ENCODE measurements at places on chromosomes 16 and 17.

DNA sequence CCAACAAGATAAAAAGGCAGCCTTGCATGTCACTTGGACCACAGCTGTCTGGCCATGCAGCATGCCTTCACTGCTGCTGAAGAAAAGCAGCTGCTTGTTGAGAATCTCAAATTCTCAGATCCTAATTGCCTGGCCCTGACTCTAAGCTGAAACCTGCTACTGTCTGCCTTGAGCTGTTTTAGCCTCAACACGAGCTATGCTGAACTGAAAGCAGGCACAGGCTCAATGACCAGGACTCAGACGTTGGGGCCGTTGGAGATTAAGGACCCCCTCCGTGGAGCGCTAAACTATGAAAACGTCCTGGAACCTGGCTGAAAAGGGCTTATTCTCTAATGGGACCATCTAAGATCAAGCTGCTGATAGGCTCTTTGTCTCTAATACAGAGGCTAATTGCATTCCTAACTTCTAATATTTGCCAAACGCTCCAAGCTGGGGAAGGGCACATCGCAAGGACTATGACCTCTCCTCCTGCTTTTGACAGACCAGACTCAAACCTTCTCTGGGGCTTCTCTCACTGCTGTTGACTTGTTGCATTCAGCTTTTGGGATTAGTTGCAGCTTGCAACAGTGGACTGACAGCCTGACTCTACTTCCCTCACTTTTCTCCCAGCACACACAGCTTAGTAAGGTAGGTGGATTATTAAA lies 4.6 kb upstream of the PLK1 start:
- no peak for DNase-seq

DNA sequence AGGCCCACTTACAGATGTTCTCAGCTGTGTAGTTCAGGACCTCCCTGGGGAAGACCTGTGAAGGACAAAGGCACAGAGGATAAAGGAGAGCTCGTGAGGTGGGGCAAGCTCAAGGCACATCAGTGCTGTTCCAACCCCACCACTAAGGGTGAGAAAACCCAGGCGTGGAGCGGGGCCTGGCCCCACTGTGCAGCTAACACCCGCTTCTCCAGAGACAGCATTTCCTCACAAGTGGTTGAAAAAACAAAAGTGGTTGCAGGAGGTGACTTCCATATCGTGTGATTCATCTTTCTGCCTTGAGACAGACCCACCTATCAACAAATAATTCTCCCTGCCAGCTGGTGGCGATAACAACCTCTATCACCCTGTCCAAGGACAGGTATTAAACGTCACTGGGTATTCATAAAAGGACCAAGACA lies 30.0 kb downstream of the SNN start:
- DNase-seq: no peak

GRCh38 chr16:66802159-66802558 lies 775 bp upstream of the TERB1 start:
- DNase-seq: no peak

GRCh38 chr16:20901436-20902112 lies 1.0 kb downstream of the LYRM1 start:
- no peak for DNase-seq

DNA sequence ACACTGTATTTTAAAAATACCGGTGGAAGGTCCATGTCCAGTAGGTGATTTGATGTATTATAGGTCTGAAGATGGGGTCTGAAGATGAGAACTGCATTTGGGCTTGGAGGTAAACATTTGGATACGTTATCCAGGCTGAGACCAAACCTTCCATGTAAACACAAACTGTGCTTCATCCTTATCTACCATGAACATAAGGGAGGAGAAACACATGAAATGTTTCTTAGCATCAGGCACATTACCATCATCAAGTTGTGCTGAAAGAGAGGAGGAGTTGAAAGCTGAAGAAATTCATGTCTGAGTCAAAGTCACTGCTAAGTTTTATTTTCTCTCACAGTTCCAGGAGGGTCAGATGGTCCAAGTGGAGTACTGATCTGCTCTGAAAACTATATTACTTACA lies 11.4 kb downstream of the SF3B3 start:
- no peak for DNase-seq

GRCh38 chr17:75024686-75025397 lies 12.4 kb downstream of the MRPL58 start:
- DNase-seq: no peak

DNA sequence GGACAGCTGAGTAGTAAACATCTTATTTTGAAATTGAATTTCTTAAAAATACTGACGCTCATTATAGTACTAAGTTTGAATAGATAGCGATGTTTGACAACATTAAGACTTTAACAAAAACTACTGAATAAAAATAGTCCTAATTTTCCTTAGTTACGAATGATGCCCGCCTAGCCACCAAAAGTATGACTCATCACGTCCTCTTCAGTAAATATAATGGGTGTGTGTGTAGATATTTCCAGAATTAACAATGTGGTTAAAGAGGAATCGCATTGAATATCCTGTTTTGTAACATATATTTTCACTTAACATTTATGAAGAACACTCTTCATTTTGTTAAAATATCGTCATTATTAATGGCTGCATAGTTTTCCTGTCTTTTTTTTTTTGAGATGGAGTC lies 187.6 kb downstream of the MYO1D start:
- DNase-seq: no peak

- DNase-seq: no peak
Measured at GRCh38 chr16:68249371-68249770, 4.2 kb downstream of the PLA2G15 start.

GRCh38 chr16:29857133-29857760 lies 5.8 kb downstream of the CDIPT start:
- DNase-seq: no peak

DNA sequence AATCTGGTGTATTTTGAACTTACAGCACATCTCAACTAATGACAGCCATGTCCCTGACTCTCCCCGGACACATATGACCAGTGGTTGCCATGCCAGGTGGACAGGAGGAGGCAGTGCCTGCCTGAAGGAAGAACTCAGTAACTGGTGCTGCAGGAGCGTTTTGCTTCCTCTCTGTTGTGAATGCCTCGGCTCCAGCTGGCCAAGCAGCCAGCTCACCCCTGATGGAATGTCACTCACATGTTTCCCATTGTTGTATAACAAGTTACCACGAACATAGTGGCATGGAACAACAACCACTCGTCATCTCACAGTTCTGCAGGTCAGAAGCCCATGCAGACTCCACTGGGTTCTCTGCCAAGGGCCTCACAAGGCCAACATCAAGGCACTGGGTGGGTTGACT lies 20.1 kb upstream of the IRF8 start:
- DNase-seq: no peak

GRCh38 chr17:6591599-6592158 lies 35.3 kb upstream of the PITPNM3 start:
- no peak for DNase-seq

- DNase-seq: no peak
Measured at GRCh38 chr16:8512941-8513624, 77.2 kb downstream of the TMEM114 start.

DNA sequence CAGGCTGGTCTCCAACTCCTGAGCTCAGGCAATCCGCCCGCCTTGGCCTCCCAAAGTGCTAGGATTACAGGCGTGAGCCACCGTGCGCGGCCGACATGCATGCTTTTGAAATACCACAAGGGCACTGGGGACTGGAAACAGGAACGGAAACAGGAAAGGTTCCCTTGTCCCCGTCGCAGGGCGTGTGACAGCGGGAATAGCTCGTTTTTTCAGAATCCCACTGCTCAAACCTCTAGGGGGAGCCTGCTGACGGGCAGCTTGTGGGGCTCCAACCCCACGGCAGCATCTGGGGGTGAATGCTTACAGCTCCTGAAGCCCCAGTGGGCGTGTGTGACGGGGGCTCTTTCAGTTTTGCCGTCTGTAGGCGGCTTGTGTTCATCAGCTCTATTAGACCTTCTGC lies 18.8 kb upstream of the ASGR2 start:
- no peak for DNase-seq

GRCh38 chr17:17535957-17536356 lies 39.8 kb upstream of the RASD1 start:
- no peak for DNase-seq

GRCh38 chr17:42459256-42459800 lies 650 bp downstream of the ATP6V0A1 start:
- no peak for DNase-seq

- DNase-seq: no peak
Measured at GRCh38 chr16:13421726-13422125, 498.2 kb upstream of the ERCC4 start.

- peak; percentile 20 for DNase-seq
Measured at GRCh38 chr17:75404223-75404730, 1.2 kb downstream of the GRB2 start.

Measured in NCI-H1105 (cell line).